ENCODE measurements at places on chromosomes 5 and 9. TPM values are rescaled to one million over a fixed set of nuclear protein-coding genes. Genes with fewer than 3 reads are reported as not detected.

IL5 gene
- not detected for total RNA-seq

SDHA gene
- total RNA-seq = 232 TPM

TXNDC8 gene
- total RNA-seq = not detected

OR1Q1 gene
- total RNA-seq = not detected

SLC6A7 gene
- total RNA-seq = not detected

RNF20 gene
- total RNA-seq = 17.4 TPM

FGF18 gene
- total RNA-seq = not detected

IL17B gene
- not detected for total RNA-seq

POU5F2 gene
- 0.38 TPM for total RNA-seq

CCDC152 gene
- total RNA-seq = 0.70 TPM

FOXD4 gene
- total RNA-seq = not detected

ECSCR gene
- 2.0 TPM for total RNA-seq

DNA sequence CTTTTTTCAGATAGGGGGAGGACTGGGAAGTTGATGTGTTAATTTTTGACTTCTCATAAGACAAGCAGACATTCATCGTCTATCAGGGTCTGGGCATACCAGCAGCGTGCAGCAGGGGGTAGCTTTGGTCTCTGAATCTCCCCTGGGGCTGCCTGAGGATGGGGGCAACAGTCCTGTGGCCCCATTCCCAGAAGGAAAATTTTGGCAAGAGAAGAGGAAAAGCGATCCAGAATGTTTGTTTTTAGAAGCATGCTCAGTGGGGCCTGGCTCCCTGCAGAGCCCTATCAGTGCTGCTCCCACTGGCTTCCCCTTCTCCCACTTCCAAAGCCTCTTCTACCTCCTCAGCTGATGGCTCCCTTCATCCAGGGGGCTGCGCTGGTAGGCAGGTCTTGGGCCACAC lies 194.8 kb upstream of the IL12B start:
- no peak for DNase-seq

DNA sequence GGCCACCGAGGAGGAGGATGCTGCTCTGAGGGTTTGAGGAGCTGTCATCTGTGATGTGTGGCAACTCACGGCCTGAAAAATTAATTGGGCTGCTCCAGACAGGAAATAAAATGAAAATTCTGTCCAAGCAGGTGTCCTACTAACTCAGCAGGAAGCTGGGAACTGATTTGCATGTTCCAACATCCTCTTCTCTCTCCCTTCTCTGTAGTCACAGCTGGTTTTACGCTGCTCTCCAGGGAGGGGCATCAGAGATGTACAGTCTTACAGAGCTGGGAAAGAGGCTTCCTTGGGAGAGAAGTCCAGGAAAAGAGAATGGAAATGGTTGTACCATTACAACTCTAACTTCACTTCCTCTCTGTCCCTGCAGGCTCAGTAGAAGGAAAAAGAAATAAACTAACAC lies 24.2 kb upstream of the SIL1 start:
- no peak for DNase-seq

GRCh38 chr9:89374176-89374575 lies 55.9 kb downstream of the SECISBP2 start:
- no peak for DNase-seq

DNA sequence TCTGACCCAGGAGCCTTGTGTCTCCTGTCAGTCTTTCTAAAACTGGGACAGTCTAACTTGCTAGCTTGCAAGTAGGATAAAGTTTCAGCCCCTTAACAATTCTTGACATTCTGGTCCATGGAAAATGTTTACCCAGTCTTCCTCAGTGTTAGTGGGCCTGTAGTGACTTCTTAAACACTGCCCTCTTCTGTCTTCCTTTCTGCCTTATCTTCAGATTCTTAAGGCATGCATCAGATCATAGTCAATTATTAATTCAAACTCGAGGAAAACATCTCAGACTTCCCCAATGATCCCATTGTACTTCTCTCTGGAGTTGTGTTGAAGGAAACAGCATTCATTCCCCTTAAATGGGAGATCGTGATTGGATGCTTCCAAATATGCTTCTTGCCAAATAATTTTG lies 1199.8 kb downstream of the DTWD2 start:
- DNase-seq = no peak

DNA sequence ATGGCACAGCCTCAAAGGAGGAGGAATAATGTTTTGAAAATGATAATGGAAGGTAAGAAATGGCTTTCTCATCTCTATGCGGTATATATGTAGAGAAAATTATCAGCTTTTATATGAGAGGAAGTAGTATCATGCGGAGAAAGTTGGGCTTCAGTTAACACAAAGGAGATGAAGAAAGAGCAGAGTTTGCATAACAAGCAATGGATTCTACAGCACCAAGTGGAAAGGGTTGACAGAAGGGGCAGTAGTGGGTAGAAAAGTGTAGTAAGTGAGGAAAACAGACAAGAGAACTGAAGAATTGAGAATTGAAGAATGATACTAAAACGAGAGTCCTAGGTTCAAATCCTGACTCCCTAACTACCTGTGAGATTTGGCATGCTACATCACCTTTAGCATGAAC lies 51.0 kb downstream of the GNG10 start:
- no peak for DNase-seq

DNA sequence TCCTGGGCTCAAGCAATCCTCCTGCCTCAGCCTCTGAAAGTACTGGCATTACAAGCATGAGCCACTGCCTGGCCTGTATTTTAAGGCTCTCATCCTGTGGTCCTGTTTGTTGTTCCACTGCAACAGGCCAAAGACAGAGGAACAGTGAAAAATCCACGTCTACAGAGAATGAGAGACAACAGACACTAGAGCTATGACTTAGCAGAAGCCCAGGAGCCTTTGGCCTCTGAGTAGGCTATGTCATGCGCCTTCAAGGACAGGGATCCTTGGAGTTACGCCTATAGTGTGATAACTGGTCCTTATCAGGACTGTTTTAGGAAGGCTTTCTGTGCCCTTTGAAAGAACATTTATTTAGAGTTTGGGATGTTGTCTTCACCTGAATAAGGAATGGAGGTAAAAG lies 10.5 kb downstream of the POC5 start:
- no peak for DNase-seq

- no peak for DNase-seq
Measured at GRCh38 chr5:74303578-74303977, 336.9 kb downstream of the ENC1 start.

- no peak for DNase-seq
Measured at GRCh38 chr9:132671620-132672412, 1.6 kb downstream of the GTF3C4 start.

DNA sequence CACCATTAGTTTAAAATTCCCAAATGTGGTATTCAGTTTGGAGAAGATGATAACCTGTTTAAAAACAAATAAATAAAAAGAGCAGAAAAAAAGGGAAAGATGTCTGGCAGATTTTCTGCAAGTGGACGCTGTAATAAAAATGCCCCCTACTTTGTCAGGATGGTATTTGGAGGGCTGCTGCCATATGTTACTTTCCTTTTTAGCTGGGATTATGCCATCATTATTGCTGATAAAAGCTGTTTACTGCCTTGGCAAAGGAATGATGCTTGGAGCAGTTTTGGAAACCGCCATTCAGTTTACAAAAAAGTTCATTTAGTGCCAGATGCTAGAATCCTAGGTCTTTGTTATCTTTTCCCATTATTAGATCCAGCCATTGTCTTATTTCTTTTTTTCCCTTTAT lies 104.8 kb downstream of the PBX3 start:
- DNase-seq = no peak

DNA sequence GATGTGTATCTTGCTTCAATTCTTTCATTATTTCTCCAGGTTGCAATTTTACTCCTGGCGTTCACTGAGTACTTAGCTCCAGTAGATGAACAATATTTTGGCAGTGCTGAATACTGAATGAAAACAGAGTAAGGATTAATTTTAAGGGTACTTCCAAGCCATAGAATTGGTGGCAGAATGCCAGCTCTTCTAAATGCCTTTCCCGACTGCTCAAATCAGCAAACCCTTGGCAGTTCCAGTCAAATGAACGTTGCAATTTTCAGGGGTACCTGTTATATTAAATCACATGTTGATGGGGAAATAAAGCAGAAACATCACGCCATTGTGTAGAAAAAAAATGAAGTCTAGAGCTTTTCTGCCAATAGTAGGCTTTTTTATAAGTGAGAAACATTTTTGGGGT lies 282.4 kb upstream of the RPS23 start:
- DNase-seq = no peak

DNA sequence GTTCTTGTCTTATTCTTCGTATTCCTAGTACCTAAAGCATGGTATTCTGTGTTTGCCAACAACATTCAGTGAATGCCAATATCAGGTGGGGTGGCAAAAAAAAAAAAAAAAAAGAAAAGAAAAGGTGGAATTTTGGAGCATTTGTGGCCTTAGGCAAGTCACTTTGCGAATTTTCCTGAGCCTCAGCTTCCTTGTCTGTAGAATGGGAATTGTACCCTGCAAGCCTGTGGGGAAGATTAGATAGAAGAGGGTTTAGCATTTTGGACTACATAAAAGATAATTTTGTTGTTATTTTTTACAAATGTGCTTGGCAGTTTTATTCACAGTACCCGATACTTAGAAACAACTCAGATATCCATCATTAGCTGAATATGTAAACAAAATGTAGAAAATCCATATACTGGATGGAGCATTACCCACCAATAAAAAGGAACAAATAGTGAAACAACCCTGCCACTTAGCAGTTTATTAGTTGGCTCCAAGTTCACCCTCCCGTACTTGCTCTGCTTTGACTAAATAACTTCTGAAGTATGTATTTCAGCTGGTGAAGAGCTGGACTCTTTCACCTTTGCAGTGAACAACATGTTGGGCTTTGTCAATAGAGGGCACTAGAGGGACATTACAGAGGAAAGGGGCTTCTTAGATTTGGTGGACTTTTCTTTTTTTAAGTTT lies 13.6 kb downstream of the UBE2D2 start:
- peak; percentile 10 for DNase-seq

GRCh38 chr5:124528838-124529237 lies 217.6 kb downstream of the ZNF608 start:
- DNase-seq = no peak

- no peak for DNase-seq
Measured at GRCh38 chr9:104494808-104495207, 9.3 kb upstream of the OR13F1 start.

DNA sequence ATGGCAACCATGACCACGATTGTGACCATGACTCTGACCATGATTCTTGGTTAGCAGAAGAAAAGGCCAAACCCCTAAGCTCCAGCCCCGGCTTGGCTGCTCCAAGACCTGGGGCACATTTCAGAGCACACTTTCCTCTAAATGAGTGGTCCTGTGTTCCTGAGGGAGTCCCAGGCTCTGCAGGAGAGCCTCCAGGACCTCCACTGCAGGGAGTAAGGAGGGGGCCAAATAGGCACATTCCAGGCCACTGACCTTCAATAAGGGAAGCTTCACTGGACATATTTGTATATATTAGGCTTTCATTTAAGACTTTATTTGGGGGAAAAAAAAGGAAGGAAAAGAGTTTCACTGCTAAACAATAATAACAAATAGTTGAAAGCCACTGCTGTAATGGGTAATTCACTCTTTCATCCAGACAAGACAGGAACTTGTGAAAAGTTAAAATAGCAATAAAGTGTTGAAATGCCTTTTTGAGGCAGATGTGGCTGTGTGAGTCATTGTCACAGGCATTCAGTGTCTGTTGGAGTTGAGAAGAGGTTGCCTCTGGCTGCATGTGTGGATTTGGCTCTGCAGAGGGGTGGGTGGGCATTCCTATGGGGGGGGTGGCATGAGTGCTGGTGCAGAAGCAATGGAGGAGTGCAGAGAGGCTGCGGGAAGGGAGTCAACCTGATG lies 63.9 kb upstream of the TGFBR1 start:
- no peak for DNase-seq

DNA sequence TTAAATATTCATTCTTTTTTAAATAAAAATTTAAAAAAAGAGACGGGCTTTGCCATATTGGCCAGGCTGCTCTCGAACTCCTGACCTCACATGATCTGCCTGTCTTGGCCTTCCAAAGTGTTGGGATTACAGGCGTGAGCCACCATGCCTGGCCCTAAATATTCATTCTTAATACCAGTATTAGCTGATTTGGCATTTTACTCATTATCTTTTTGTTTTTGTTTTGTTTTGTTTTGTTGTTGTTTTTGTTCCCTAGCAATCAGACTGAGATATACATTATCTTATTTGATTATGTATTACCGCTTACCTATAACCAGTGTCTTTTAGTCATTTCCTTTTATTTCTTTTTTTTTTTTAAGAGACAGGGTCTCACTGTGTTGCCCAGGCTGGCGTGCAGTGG lies 37.9 kb downstream of the RNF44 start:
- DNase-seq = no peak

- DNase-seq = no peak
Measured at GRCh38 chr9:8251566-8251965, 452.0 kb upstream of the DMAC1 start.

GRCh38 chr5:107666051-107666655 lies 4.6 kb downstream of the EFNA5 start:
- DNase-seq = no peak

DNA sequence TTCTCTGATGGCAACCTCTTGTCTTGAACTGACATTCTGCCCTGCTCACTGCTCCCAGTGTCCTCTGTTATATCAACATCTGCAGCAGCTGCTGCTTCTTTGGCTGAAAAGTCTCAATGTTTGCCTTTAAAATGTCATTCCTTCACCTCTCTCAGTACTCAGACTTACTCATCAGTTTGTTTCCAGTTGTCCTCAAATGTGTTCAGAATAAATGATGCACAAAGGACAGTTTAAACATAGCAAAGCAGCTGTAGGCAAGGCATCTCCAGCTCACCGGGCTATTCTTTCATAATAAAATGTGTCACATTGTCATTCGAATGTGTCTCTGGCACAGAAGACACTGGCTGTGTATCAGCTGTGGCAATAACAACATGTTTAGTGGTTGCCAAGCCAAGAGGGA lies 590.9 kb upstream of the ZNF608 start:
- no peak for DNase-seq

GRCh38 chr5:172144291-172144815 lies 43.7 kb downstream of the STK10 start:
- no peak for DNase-seq

- no peak for DNase-seq
Measured at GRCh38 chr9:86531273-86531970, 177.2 kb upstream of the TUT7 start.

DNA sequence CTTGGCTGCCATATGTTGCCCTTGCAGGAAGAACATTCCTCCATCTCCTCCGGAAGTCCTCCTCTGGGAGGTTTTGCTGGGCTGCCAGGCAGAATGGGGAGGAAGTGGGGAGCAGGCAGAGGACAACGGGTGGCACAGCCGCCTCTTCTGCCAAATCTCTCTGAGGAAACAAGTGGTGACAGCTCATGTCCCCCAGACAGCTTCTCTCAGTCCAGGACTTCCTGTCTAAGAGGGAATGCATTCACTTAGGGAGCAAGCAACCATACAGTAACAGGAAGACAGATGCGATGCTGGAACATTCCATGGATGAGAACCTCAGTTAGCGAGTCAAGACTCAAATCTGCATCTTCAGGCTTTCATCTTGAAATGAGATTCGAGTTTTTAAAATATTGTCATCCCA lies 701.0 kb downstream of the SEMA5A start:
- DNase-seq = no peak

All from left lobe of liver (tissue), 2 donors.